ENCODE measurements at places on chromosomes 11 and 22.

DNA sequence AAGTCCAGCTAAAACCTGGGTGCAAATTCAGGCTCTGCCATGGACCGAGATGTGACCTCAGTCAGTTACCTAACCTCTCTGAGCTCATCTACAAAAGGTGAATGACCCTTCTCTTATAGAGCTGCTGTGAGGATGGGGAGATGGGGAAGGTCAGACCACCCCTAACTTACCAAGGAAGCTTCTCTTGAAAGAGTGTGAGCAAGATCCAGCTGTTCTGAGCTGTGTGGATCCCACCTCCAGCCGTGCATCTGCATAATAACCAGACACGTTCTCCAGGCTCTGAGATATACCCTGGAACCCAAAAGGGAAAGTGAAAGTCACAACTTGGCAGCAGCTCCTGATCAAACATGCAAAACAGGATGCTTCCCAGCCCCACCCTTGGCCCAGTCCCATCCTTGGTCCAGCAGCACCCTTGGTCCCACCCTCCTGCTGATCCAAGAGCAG lies at the start of gene APOL3:
Gene APOL3, minus strand, starts transcription at position 257 of the 444 bp plus-strand sequence. CDS start 11,700 bp downstream, outside the sequence.
- no peak for DNase-seq

DNA sequence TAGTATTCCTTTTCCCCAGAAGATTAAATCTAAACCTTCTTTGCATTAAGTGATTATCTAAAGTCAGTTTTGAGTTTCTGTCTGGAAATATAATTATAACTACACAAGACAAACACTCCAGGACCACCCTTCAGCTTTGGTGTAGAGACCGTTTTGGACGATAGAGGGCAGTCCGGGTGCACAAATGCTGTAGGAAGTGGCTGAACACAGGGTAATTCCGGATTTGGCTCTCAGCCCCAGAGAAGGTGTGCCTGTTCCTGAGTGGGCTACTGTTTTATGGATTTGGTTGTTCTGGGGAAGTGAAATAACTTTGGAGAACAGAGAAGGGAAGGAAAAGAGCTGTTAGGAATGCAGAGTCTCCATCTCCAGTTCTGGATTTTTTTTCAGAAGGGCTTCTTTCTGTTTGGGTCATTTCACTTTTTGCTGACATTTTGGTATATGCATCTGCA lies 14.8 kb downstream of the EXT2 start:
- DNase-seq = peak; percentile 34

DNA sequence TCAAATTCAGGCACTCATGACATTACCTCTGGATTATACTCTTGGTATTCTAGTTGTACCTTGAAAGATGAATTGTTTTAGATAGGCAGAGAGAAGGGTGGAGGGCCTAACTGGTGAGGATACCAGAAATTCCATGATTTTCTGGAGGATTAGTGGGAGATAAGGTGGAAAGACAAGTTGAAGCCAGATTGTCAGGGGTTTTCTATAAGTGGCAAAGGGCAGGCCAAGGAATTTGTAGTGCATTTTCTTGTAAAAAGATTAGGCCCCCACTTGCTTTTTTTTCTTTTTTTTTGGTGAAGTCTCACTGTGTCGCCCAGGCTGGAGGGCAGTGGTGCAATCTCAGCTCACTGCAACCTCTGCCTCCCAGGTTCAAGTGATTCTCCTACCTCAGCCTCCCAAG lies 28.4 kb upstream of the PRDM10 start:
- DNase-seq = no peak

GRCh38 chr22:46803031-46803880 lies 40.8 kb downstream of the TBC1D22A start:
- DNase-seq = peak; percentile 72

DNA sequence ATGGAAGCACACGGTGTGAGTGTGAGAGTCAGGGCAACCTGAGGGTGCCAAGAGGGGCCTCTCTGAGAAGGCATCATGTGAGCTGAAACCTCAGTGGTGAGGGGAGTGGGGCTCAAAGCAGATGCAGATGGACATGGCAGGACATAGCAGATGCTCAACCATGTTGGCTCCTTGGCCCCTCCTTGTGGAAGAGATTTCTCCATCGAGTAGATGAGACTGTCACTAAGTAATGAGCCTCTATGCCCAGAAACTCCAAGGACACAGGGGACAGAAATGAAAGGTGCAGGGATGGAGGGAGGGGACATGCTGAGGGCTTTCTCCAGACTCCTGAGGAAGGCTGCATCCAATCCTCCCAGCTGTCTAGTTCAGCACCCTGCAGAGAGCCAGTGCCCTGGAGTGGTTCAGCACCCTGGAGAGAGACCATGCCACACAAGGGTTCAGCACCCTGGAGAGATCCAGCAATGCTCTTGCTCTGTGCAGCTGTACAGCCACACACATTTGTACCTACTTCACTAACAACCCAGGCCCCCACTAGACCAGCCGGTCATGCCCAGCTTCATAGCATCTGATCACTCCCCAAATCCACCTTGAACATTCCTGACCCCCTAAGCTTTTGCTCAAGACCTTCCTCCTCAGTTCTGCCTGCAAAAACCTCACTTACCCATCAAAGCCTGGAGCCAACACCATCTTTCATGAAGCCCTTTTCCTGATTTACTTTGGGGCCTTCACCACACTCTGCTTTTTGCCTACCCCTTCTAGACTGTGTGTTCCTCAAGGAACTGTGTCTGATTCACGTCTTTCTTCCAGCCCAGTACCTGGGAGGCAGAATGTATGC lies 252.0 kb downstream of the CTTN start:
- no peak for DNase-seq

- DNase-seq = no peak
Measured at GRCh38 chr11:115993590-115993989, 489.4 kb upstream of the CADM1 start.

- DNase-seq = no peak
Measured at GRCh38 chr11:125933030-125933813, 12.6 kb upstream of the VSIG10L2 start.
